ENCODE measurements at places on chromosomes 13 and 19.

DNA sequence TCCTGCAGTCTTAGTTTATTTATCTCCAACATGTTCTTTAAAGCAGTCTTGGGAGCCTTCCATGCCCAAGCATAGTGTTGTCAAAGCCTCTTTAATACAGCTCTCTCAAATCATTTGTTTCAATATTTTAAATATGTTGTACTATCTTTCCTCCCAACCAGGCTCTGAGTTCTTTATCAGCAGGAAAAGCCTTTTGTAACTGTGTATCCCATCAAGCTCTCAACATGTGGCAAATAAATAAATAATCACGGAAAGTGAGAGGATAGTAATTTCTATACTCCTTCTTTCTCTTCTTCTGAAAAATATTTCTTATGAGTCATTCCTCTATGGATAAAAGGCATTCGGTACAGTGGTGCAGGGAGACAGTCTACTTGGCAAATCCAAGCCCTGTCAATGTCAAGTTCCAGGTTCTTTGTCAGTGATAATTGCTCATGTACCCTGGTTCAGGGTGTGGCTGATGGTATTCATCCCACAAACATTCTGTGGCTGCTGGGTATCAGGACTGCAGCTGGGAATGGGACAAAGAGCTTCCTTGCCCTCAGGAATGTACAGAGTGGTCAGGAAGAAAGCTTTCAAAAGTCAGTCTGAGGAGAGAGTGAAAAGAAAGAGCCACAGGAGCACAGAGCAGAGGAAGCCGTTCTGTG lies 384.3 kb downstream of the EFNB2 start:
- no peak for DNase-seq

DNA sequence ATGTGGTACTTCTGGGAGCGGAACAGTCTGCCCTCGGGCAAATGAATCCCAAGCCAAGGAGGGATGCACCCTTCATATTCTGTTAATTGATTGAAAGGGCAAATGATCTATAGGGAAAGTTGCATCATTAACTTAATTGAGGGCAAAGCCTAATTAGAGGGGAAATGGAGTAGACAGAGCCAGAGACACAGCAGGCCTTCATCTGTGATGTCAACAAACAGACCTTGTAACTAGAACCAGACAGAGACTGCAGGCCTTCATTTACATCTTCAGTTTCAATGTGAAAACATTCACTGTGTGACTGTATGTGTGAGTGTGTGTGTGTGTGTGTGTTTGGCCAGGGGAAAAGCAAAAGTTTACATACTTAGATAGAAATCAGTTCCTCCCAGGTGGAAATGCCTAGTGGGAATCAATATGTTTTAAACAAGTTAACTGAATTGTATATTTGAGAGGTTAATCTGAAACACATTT lies 126.4 kb downstream of the SPRY2 start:
- DNase-seq = no peak

DNA sequence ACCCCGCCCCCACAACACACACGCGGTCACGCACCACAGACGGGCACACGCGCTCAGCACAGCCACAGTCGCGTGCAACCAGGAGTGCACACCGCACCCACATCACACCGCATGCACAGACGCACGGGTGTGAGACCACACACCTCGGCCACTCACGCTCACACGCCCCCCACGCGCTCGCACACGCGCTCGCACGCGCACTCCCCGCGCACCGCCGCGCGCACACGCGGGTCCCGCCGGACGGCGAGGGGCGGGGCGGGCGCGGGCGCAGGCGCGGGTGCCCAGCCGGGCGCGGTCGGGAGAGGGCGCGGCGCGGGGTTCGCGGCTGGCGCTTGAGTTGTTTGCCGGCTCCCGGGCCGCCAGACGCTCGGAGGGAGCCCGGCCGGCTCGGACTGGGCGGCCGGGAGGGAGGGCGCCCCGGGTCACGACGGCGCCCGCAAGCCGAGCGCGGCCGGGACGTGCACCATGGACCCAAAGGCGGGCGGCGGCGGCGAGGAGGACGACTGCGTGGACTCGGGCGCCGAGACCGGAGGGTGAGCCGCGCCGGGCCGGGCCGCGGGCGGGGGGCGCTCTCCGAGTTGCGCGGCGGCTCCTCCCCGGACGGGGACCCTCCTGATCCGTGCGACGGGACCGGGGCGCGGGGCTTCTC lies at the start of gene FAM124A:
TSS of gene FAM124A (plus strand) at position 362 of the 649 bp plus-strand sequence. CDS start at position 466, 104 bp downstream.
- DNase-seq = no peak

- DNase-seq = no peak
These were observed 16.0 kb upstream of the SEMA6B start for GRCh38 chr19:4575267-4576015.

DNA sequence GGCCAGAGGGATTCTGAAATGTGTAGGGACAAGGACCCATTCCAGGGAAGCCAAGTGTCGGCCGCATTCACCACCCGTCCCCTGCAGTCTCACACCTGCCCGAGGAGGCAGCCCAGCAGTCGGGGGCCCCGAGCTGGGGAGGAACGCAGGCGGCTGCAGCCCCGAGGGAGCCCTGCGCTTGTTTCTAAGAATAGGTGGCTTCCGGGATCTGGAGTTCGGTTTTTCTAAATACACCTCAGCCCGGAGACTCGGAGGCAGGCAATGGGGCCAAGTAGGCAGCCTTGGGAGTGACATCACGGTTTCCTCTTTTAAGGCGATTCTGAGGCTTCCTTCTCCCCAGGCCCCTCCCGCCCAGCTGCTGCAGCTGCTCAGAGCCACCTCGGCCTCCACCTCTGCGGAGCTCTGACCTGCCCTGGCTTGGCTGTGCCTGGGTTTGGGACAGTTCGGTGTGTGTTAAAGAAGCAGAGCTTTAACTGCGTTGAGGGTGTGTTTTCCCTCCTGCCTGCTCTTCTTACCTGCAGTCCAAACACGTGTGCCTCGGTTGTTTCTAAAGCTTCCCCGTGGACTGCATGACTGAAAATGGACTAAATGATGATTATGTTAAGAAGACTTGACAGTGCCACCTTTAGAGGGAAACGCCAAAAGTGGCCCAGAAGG lies 80.5 kb downstream of the COL4A2 start:
- DNase-seq = no peak

- no peak for DNase-seq
These were observed 214.6 kb upstream of the HTR2A start for GRCh38 chr13:47111499-47111898.

DNA sequence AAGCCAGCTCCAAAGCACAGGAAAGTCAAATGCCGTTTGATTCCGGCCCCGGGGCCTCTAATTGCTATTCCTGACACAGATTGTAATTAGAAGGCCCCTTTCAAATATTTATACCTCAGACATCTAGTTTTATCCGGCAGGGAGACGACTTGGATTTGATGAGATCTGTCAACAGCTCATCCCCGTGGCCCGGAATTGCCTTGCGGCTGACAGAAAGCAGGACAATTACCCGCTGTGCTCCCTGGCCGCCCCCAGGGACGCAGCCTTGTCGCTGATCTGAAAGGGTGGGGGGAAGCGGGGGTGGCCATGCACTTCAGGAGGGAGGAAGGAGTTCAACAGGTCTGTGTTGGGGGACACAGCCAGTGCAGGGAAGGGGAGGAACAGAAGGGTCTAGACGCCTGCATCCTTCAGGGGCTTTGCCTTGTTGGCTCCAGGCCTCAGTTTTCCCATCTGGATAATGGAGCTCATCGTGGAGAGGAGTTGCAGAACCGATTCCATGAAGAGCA lies 1.8 kb upstream of the SHD start:
- DNase-seq = no peak

DNA sequence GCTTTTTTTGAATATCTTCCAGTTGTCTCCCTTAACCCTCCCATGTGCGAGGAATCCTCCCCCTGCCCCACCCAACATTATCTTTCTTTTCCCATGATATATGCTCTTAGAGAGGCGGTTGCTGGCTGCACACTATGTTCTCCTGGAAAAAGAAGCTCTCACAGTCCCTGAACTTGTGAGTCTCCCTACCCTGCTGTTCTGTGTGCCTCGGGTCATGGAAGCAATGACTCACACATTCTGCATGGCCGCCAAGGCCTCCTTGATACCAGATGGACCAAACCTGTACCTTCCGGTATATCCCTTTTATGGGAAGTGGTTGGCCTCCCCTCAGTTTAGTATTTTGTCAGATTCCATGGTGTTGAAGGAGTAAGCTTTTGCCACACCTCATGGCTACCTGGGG lies 705.4 kb downstream of the SLITRK6 start:
- no peak for DNase-seq

- DNase-seq = no peak
These were observed 5.3 kb downstream of the SAMD4B start for GRCh38 chr19:39347332-39348164.

- no peak for DNase-seq
These were observed 85.6 kb downstream of the SLC25A15 start for GRCh38 chr13:40875044-40875443.

DNA sequence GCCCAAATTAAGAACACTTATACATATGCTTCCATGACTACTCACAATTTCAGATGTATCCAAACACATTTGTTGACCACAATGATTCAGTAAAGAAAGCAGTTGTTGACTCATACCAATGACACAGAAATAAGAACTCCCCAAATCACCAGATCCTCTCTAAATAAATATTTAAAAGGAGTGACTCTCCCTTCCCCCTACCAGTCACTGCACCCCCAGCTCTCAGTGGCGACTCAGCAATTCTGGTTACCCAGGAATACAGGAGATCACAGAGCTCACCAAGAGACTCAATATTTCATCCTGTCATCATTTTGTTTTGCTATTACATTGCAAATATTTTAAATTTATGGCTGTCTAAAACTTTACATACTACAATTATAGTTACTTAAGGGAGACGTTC lies 131.5 kb downstream of the RGCC start:
- no peak for DNase-seq

- DNase-seq = no peak
These were observed 12.8 kb downstream of the N4BP2L2 start for GRCh38 chr13:32525766-32526165.

- no peak for DNase-seq
These were observed 56.5 kb downstream of the GADD45B start for GRCh38 chr19:2532252-2533071.

Measured in activated naive CD4-positive, alpha-beta T cell (primary cell).